Progenitor cell of endocrine pancreas (in vitro differentiated cells): ENCODE measurements at places on chromosomes 16 and 17. TPM values are rescaled to one million over a fixed set of nuclear protein-coding genes. Genes with fewer than 3 reads are reported as not detected.

DNA sequence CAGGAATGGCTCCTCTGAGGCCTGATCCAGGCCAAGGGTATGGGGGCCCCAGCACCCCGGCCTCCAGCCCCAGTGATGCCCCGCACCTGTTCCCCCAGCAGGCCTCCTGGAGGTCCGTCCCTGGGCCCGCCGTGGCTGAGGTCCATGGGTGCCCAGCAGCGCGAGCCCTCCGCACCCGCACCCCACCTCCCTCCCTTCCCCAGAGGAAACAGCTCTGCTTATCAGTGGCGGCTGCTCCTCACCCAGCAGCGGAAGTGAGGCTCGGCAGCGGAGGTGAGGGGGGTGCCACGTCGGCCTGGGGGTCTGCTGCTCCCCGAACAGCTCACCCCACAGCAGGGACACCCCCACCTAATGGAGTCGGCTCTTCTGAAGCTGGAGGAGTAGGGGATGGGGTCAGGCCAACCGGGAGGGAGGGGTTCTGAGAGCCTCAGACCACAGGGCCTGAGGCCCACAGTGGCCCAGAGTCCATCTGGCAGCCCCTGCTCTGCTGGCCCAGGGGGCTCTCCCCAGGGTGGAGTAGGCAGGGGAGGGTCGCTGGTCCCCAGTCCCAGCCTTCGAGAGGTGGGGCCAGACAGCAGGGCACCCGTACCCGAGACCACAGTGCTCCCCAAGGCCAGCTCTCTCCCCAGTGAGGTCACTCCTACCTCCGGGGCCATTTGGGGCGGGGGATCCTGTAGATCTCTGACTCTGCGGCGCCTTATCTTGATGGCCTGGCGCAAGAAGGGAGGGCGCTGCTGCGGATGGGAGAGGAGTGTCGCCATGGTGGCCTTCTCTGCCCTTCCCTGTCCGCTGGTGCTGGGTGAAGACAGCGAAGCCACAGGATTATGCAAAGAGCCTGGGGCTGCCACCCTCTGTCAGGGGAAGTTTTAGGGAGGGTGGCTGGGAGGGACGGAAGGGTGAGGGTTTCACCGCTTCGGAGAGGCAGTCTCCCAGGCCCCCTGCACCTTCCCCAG lies at the start of gene UNC13D:
Gene UNC13D, minus strand, starts transcription at position 828 of the 953 bp plus-strand sequence. Its CDS starts 67 bp downstream, at position 761.
- H3K27ac ChIP-seq = peak within 1 kb of the TSS; percentile 86
- no peak within 1 kb of the TSS for H3K4me3 ChIP-seq
- DNase-seq = no peak
- peaks cover 6% of the 10 kb centered on the region for H3K36me3 ChIP-seq

BAHCC1 gene
- 36.9 and 40.5 TPM in 2 replicates for total RNA-seq

SLC7A6OS gene
- total RNA-seq = 23.9 and 25.9 TPM in 2 replicates

TNP2 gene
- not detected in 2 replicates for total RNA-seq
